ENCODE measurements at places on chromosomes 5 and 9. TPM values are rescaled to one million over a fixed set of nuclear protein-coding genes. Genes with fewer than 3 reads are reported as not detected.

RASGRF2 gene
- total RNA-seq: 20.5 TPM

CHSY3 gene
- total RNA-seq: not detected

EIF4E1B gene
- total RNA-seq: not detected

PDGFRB gene
- 0.34 TPM for total RNA-seq

TMEM174 gene
- not detected for total RNA-seq

DNA sequence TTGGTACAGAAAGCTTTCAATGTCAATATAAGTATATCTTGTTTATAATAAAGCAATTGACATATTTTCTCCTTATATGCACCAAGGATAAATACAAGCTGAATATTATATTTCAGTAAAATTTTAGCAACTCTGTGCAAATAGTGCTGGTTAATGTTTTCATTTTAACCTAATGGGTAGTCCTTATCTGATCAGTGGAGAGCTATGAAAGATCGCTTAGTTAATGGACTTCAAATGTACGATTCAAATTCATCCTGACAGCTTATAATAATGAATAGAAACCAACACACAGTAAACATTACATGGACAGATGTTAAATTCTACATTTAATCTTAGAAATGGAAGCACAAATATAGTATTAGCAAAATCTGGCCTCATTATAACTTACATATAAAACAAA, 1495.2 kb upstream of the C9orf72 start:
- no peak for DNase-seq

- peak; percentile 32 for DNase-seq
Measured at GRCh38 chr5:151066920-151067319, 13.9 kb downstream of the TNIP1 start.

GRCh38 chr5:32589942-32590869, 4.8 kb downstream of the SUB1 start:
- DNase-seq: peak; percentile 52

- no peak for DNase-seq
Measured at GRCh38 chr9:125561509-125562148, 145.4 kb downstream of the MAPKAP1 start.

GRCh38 chr5:36066540-36067210, at the start of gene UGT3A2:
Gene UGT3A2 (minus strand): TSS chr5:36066882. CDS start chr5:36066789, 93 bp downstream.
- DNase-seq: no peak

GRCh38 chr5:140214831-140215230, 39.8 kb downstream of the CYSTM1 start:
- DNase-seq: no peak

- DNase-seq: no peak
Measured at GRCh38 chr5:10756549-10756948, 4.5 kb downstream of the DAP start.

DNA sequence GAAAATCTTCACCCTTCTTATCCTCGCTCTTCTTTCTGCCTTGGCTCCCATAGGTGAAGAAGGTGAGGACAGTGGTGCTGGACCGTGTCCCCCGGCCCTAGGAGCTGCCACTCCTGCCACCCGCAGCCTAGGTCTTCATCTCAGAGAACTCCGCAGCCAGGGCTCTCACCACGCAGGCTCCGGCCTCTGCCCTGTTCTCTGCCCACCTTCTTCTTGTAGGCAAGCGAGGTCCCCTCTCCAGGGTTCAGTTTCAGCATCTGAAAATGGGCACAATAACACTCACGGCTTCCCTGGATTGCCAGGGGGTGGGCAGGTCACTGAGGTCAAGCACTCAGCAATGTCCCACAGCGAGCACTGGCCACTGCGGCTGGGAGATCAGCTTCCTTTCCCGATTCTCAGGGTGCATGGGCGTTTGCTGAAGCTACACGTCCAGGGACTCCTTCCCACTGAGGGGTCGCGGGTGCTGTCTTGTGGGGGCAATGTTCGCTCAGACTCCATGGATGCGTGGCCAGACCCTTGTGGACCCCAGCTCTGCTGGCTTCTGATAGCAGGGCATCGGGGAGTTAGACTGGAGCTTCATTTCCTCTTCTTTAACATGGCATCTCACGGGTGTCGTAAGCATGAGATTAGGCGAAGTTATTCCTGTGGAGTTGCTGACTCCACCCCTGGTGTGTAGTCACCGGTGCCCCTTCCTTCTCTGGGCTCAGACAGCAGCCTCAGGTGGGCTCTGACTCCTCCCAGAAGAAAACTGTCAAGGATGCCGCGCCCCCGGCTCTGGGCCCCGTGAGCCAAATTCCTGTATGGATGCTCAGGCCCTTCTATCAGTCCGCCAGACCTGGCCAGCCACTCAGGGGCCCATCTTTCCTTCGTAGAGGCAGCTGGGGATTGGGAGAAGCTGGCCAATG, 145.1 kb upstream of the IRX2 start:
- no peak for DNase-seq

DNA sequence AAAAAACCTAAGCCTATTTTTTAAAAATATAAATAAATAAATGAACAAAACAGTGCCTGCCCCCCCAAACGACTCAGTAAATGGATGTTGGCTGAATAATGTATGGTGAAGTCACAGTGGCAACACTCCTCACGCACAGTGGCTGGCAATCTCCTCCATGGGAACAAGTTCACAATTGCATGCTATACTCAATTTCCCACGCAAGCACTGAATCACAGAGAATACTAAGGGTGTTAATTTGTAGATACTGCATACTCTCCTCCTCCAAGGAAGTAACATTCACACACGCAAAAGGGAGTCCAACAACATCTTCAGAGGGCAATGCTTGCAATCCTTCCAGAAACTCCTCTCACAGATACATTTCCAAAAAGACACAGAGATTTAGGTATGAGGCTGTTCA, 47.5 kb downstream of the SERINC5 start:
- DNase-seq: no peak
